ENCODE measurements at places on chromosomes 2 and 18.

- DNase-seq, result no peak
These were observed 140.7 kb upstream of the THUMPD2 start for GRCh38 chr2:39919511-39920306.

- DNase-seq, result no peak
These were observed 24.8 kb upstream of the EFEMP1 start for GRCh38 chr2:55948176-55948923.

DNA sequence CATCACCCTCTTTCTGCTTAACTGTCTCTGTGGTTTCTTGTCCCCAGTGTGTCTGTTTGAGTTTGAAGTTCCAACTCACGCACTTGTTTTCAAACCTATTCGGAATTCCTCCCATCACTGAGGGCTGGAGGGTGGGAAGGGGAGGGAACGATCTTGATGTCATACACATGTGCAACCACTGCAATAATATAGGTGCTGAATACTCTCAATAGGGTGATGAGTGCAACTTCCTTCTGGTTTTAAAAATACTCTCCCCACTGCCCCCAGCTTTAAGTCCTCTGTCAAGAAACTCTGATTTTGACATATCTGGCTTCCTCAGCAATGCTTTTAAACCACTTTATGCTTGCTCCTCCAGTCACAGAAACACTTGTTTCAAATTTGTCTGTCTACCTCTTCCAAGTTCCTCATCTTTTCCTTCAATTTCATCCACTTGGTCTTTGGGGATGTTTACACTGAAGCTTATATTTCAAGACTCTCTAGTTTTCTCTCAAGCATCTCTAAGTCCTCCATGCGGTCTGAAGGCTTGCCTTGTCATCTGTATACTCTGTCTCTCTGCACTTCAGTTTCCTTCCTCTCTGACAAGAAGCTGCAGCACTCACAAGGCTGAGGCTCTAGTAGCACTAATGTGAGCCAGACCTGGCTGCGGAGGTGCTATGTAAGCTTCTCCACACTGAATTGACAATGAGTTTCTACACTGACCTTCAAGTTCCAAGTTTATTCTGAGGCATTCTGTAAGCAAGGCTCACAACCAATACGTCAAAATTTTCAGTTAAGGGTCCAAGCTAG, 422.3 kb downstream of the ZEB2 start:
- DNase-seq, result no peak

- no peak for DNase-seq
These were observed 396.3 kb downstream of the IRS1 start for GRCh38 chr2:226403369-226403768.

DNA sequence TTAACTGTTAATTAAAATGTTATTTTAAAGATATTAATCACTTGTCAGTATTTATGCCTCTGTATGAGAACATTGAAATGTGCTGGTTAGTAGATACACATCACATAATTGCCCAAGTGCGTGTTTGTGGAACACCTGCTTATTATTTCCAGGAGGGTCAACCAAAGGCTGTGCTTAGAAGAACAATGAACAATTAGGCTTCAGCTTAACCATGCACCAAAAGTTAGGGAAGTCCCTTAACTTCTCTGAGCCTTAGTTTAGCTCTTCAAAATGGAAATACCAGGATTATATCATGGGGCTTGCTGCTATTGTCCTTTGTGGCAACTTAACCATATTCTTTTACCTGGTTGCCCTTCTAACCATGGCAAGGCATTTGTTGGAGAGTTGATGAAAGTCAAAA, 43.0 kb upstream of the PLA2R1 start:
- no peak for DNase-seq

DNA sequence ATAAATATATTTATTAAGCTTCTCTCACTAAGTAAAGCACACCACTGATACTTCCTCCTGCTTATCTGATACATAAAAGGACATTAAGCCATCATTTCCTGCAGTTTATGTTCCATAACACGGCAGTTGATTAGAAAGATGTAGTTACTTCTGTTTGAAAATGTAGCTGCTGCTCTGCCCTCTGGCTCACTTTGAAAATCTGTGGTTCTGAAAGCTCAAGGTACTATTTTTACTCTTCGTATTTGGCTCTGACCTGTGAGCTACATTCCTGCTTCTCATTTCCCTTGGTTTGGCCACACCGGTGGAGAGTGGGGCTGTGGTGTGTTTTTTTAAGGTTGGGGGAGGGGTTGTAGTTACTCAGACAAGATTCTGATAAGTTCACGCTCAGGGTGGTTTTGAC, 12.8 kb upstream of the TTN start:
- no peak for DNase-seq

GRCh38 chr2:43950383-43951008, 45.3 kb downstream of the LRPPRC start:
- no peak for DNase-seq

DNA sequence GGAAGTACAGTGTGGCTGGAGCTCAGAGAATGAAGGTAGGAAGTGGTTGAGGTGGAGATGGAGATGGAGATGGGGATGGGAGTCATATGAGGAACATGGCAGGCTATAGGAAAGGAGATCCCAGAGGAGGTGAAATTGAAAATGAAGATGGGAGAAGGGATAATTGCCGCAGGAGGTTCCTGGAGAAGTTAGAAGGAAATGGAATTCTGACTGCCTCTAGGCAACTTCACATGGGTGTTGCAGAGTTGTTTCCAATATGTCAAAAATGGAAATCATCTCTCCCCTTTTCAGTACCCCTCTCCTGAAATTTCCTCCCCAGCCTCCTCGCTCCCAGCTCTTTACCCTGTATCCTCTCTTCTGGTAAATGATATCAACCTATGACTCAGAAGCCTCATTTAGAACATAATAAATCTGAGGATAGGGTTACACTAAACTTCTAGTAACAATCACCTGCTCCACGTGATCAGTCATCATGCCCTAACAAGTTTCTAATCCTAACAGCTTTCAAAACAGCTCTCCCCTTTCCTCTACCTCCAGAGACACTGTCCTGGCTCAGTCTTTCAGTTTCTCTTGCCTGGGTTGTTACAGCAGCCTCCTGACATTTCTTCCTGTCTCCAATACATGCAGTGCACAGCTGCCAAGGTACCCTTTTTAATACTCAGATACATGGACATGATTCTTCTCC, 201.9 kb upstream of the RBMS1 start:
- DNase-seq, result no peak

DNA sequence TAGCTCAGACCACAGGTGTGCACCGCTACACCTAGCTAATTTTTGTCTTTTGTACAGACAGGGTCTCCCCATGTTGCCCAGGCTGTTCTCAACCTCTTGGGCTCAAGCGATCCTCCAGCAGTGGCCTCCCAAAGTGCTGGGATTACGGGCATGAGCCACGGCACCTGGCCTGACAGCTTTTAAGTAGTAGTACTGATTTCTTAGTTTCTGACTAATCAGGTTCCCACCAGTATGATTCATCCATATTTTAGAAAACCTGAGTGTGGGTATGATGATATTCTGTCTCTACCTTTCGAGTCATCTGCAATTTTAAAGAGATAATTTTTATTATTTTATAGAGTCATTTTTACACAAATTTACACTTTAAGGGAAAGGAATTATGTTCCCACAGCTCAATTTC, 46.4 kb upstream of the GULP1 start:
- DNase-seq, result no peak

- no peak for DNase-seq
These were observed 104.6 kb upstream of the EML6 start for GRCh38 chr2:54618646-54619565.

DNA sequence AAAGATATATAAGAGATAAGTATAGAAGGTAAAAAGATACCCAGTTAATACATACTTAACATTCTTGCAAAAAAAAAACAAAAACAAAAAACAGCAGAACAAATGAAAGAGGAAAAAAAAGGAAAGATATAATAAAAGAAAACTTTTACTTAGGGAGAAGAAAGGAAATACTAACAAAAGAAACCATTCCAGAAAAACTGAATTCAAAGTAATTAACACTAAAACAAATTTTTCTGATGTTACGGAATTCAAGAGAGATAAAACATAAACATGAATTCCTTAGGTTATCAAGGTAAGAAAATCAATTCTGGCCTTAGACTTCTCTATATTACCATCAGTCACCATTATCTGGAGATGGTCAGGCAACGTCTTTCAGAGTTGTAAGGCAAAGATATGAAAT, 261.8 kb downstream of the ZEB2 start:
- DNase-seq, result no peak

GRCh38 chr2:62465039-62465740, 40.8 kb downstream of the TMEM17 start:
- DNase-seq, result no peak

GRCh38 chr2:209413311-209414014, 10.4 kb upstream of the MAP2 start:
- no peak for DNase-seq

DNA sequence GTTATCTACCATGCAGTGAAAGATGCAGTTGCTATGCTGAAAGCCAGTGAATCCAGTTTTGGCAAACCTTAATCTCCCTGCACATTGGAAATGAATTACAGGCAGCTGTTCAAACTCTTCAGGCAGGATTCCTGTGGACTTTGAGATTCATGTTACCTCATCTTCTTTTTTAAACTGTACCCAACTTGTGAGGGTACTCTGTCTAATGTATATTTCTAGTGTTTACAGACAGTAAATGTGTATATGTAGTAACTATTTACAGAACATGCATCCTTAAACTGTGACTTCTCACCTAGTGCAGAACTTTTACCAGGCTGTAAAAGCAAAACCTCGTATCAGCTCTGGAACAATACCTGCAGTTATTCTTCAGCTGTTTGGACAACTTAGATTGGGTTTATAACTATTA, 50.9 kb downstream of the KDM3A start:
- DNase-seq, result no peak

DNA sequence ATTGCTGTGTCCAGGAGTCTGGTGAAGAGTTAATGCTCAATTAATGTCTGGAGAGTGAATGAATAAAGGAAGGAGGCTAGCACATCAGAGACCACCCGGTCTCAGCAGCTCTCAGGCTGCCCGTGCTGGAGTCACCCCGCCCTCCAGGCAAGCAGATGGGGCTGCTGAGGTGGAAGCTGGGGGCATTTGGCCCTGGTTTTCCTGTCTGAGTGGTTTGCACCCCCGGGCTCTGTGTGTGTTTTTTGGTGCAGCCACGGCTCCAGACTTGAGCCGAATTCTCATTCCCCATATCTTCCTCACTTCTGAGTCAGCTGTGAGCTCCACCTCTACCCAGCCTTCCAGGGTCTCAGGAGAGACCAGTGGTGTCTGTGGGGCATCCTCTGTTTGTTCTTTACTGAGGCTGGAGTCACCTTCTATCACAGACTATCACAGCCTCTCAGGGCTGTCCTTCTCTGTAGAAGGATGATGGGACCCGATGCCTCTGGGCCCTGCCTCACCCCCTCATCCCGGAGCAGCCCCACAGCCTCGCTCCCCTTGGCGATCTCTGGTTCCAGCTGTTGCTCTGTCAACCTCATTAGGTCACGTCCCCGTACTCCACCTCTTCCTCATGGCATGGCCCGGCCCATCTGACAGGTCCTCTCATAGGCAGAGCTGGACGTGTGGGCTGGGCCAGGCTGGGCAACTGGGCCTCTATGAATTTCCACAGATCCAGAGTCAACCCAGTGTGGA, 60.8 kb downstream of the HS1BP3 start:
- no peak for DNase-seq

DNA sequence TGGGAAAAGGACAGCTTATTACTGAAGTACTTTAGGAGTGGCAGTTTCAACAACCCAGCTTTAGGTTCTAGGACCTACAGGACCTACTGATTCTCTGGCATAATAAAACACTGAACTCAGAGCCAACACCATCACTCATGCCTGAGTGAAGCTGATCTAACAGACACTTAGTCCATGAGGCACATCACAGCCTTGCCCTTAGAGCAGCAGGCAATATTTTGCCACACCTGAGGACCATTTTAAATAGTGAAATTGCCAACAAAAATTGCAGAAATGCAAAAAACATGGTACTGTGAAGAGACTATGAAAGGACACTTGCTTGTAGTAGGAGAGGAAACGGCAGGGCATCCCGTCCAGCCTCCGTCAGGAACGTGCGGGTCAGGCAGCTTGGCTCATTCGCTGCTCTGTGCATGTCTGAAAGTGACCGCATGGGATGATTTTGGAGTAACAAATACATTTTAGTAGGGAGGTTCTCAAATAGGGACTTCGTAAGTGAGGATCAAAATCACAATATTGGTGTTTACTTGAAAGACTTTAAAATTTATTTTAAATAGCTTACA, 18.1 kb downstream of the CNOT11 start:
- DNase-seq, result no peak
